Fibroblast of skin of scalp (primary cell): ENCODE measurements at places on chromosomes 6 and 20.

DNA sequence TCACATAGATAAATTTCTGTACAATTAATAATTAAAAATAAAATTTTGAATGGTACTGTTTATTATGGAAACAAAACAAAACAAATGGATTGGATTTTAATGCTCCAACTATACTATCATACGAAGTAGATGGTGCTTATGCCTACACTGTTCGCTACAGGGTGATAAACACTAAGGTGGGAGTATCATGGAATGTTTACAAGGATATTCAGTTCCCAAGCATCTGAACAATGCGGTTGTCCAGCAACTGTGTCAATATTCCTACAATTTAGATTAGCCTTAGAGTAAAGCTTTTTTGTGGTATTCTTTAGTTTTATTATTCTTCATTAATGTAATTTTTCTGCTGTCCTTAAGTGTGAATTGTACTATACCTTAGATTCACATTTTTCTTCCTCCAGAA lies 105.1 kb downstream of the MMS22L start:
- DNase-seq, result no peak

GRCh38 chr20:33781133-33781532 lies 30.0 kb upstream of the CHMP4B start:
- no peak for DNase-seq

DNA sequence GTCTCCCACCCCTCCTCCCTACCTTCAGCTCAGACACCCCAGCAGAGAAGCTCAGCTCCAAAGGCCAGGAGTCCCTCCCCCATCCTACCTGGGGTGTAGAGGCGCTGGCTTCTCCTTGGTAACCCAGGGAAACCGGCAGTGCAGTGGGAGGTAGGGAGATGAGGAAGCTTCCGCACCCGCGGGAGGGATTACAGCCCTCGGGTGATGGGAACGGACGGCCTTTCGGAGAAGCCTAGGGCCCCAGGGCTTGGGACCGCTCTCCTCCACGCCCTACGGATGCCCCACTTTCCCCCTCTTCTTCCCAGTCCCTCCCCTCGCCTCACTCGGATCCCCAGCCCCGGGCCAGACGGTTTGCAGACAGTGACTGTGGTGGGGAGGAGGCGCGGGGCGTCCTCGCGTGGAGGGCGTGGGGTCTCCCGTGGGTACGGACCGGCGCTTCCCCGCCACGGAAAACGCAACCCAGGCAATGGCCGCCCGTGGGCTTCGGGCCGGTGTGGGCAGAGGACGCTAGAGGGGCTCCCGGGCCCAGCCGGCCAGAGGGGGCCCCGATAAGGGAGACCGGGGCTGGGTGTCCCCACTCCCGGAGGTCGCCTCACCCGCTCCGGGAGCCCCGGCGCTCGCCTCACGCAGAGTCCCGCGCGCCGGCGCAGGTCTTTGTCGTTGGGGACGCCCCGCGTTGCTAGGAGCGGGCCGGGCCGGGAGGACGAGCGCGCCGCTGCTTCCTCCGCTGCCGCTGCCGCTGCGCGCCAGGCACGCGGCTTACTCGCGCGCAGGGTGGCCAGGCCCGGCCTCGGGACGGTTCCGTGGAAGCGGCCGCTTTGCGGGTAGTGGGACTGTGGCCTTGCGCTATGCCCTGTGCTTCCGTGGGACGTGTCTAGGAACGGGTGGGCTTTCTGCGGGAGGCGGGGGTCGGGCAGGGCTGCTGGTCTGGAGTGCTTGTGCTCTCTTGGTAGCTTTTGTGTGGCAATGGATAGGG lies 15.8 kb downstream of the AARS2 start:
- DNase-seq, result peak; percentile 6

- DNase-seq, result no peak
Measured at GRCh38 chr6:81802356-81802755, 49.9 kb upstream of the TENT5A start.

DNA sequence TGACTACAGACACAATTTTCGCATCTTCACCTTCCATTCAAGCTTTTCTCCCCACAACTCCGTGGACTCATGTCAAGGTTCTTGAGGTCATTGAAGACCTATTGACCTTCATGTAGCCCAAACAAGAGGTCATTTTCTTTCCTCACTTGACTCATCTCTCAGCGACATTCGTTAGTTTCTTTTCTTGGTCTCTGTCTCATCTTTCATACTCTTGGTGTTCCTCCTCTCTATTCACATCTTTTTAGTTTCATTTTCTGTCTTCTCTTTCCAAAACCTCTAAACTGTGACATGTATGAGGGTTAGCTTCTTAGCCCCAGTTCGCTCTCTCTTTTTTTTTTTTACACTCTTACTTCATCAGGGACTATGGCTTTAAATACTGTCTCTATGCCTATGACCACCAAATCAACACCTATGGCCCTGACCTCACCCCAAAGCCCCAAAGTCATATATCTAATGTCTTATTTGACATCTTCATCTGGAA lies 128.6 kb upstream of the BACH2 start:
- no peak for DNase-seq

DNA sequence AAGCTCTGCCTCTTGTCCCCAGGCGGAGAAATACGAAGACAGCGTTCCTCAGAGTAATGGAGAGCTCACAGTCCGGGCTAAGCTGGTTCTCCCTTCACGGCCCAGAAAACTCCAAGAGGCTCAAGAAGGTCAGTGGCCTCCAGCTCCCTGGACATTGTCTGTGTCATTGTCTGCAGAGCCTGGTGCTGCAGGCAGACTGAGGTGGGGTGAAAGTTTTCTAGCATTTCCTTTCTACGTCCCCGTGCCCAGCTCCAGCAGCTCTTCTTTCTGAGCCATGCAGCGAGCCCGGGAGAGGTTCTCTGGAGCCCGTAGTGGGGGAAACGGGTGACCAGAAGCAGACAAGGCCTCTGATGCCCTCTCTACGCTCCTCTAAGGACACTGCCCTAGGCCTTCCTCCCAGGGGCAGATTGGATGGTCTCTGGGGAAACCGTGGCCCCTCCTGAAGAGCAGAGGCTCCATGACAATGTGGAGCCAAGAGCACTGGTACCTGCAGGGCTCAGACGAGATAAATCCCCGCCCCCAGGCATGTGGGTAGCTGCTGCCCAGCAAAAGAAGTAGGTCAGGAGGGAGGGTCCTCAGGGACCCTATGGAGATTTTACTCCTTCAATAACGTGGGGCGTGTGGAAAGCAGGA lies 58.4 kb downstream of the EZR start:
- no peak for DNase-seq

DNA sequence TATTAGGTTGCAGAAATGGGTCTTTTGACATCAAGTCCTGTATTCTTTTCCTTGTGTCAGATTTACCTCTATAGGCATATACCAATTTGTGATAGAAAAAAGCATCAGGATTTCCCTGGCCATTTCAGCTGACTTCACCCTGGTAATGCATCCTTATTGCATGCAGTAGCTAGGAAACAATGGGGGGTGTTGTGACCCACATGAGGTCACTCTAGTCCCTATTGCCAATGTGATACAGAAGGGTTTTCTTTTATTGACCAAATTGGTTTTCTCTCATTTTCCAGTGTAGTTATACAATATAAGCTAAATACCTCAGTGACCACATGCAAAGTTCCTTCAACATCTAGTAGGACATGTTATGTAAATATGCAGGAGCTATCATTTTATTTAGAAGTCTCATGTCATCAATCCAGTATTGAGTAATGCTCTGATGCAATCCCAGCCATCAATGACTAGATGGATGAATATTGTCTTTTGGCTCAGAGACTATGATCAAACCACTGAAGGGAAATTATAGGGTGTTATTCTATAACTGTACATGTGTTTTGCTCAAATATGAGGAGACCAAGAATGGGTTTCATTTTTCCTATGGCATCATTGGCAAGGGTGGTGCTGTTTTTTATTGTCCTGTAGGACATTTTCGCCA lies 177.7 kb downstream of the KLHL32 start:
- DNase-seq, result peak; percentile 2

DNA sequence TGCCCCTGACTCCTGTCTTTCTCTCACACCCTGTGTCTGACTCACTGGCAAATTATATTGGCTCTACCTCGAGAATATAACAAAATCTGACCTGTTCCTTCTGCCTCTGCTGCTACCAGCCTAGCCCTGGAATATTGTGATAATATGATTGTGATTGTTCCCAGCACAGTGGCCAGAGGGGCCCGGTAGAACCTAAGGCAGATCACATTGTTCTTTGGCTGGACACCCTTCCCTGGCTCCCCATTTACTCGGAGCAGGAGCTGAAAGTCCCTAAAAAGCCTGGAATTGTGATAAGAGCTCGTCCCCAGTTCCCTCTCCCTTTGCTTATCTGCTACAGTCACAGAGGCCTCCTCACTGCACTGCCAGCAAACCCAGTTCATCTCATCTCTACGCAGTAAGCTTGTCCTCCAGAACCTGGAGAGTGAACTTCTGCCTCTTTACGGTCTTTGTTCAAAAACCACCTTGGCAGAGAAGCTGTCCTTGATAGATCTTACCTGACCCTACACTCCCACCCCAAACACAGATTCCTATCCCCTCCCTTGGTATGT lies 21.8 kb downstream of the SERPINB6 start:
- DNase-seq, result no peak

DNA sequence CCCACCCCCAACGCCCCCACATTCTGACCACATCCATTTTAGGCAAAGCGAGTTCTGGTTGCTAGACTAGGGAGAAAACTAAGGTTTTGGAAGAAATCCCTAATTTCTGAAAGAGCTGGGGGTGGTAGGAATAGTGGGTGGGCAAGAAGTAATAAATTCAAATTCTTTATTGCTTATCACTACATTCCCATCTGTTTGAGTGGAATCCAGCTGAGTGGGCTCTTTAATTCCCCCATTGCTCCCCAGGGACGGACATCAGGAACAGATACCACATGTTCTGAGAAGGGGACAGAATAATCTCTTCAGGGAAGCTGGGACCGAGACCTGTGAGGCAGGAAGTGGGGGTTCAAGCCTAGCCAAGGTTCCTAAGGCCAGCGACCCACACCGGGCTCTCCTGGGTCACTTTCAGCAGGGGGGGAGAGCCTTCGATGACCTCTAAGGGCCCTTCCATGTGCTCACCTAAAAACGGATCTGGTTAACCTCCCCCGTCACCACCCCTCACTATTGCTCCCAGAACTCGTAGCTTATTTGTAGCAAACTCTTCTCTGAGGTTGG lies 42.3 kb upstream of the MRPS10 start:
- peak; percentile 23 for DNase-seq
